Activated CD8-positive, alpha-beta memory T cell treated with anti-CD3 and anti-CD28 coated beads, Interleukin-2, amount 50 U/mL, for 4 hours (primary cell): ENCODE measurements at places on chromosomes 2 and 18.

DNA sequence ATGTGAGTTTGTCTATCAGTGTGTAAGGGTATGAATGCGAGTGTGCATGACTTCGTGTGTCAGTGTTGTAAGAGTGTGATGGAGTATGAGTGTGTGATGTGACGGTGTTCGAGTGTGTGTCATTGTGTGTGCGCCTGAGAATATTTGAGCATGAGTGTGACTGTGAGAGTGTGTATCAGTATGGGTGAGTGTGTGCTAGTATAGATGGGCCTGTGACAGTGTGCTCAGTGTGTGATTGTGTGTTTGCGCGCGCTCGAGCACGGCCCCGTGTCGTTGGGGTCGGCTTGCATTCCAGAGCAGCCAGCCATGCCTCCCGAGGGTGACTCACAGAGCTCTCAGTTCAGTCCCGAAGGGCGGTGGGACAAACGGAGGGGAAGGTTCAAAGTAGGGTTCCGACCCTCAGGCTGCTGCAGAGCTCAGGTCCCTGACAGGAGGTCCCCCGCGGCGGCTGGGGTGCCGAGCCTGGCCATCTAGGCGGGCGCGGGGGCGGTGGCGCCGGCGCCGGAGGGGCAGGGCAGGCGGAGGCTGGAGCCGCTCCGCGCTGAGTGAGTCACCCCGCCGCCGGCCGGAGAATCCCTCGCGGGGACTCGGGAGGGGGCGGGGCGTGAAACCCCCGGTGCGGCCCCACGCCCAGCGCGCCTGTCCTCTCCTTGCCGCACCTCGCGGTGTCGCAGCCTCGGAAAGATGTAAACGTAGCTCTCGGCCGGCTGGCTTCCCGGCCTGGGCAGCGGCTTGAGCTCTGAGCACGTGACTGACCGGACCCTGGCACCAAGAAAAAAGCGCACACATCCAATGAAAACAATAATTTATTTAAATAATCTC is 3.8 kb downstream of the DLX2 start:
- no peak for DNase-seq

- DNase-seq: no peak
Measured at GRCh38 chr2:191701029-191701428, 23.1 kb downstream of the NABP1 start.

GRCh38 chr2:216404010-216404618 is 8.2 kb upstream of the SMARCAL1 start:
- DNase-seq: peak; percentile 54

DNA sequence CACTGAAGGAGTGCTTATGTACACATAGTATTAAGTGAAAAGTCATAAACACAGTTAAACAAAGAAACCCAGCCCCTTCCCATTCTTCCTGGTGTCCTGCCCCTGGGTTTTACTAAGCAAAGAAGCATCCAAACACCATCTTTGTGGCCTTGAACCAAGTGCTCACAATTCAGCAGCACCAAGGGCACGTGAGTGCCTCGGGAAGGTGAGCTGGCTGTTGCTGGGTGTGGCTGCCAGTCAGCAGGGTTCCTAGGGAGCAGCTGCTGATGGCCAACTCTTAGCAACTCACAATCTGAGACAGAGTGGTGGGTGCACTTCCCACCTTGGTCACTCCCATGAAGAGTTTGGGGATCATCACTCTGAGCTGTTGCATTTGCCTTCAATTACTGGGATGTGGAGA is 97.7 kb upstream of the PGAP1 start:
- DNase-seq: no peak

GRCh38 chr2:226077031-226077430 is 677.5 kb downstream of the NYAP2 start:
- no peak for DNase-seq

DNA sequence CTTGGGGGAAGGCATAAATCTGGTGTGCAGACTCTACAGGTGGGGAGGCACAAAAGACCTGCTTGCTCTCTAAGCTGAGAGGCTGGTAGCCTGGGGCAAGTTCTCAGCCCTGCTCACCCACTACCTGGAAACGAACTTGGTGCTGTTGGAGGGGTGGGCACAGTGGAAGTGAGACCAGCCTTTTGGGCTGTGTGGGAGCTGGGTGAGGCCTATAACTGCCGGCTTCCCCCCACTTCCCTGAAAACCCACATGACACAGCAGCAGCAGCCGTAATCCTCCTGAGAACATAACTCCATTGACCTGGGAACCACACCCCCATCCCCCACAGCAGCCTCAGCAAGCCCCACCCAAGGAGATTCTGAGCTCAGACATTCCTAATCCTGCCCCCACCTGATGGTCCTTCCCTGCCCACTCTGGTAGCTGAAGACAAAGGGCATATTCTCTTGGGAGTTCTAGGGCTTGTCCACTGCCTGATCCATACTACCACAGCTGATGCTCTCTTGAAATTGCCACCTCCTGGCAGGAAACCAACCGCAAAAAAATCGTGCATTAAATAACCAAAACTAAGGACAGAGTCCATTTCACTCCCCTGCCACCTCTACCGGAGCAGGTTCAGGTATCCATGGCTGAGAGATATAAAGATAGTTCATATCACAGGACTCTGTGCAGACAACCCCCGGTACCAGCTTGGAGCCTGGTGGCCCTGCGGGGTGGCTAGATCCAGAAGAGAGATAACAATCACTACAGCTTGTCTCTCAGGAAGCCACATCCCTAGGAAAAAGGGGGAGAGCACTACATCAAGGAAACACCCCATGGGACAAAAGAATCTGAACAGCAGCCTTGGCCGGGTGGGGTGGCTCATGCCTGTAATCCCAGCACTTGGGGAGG is 178.1 kb downstream of the NDUFA10 start:
- DNase-seq: no peak

- no peak for DNase-seq
Measured at GRCh38 chr2:167127135-167127534, 238.9 kb downstream of the XIRP2 start.

DNA sequence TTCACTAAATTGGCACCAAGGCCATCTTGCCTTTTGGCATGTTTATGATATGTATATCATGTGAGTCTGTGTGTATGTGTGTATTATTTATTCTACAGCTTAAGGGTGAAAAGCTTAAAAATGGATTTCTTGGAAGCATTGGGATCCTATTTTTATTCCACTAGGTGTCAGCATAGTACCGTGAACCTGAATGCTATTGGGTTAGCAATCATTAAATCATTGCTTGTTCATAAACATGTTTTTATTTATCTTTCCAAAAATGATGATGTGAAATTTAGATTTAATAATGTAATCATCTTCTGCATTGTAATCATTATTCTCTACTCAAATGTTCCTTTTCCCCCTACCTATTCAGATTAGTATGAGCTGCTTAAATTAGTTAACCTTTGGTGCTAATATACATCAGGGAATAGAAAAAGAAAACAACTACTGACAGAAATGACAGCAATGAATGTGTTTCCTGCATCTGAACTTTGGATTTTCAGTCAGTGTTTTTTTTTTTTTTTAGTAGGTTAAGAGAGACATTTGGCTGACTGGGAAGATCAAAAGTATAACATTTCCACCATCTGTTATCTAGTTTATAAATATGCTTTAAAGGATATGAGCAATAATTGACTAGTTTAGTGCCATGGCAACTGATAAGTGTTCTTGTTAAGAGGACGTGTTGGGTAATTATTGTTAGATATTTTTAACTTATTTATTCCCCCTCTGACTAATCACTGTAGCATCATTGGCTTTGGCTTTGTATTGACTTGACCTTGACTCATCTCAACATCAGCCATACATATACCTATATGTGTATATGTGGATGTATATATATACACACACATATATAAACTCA is 14.1 kb upstream of the ZSWIM2 start:
- DNase-seq: no peak

DNA sequence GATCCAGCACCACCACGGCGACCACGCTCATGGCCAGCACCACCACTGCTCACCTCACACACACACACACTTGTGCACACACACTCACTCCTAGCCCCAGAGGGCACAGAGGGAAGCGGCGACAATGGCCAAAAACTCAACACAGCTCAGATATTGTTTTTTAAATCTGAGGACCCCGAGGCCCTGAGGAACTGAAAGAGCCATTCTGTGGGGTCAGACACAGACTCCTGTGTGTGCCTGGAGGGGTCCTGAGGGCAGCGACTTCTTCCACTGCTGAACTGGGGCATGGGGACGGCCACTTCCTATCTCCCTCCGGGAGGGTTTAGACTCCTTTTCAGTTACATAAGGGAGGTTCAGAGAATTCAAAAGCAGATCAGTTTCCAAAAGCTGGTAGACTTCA is 116.6 kb upstream of the PXDN start:
- DNase-seq: no peak

DNA sequence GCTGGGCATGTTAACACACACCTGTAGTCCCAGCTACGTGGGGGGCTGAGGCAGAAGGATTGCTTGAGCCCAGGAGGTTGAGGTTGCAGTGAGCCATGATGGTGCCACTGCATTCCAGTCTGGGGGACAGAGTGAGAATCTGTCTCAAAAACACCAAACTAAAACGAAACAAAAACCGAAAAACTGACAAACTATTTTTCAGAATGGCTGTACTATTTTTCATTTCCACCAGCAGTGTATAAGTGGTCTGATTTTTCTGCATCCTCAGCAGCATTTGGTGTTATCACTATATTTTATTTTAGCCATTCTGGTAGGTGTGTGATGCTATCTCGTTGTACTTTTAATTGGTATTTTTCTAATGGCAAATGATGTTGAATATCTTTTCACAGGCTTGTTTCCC is 95.2 kb downstream of the PDCL3 start:
- no peak for DNase-seq

- no peak for DNase-seq
Measured at GRCh38 chr2:19805266-19805665, 96.5 kb downstream of the TTC32 start.

- no peak for DNase-seq
Measured at GRCh38 chr2:219417374-219417773, 803 bp upstream of the DES start.

DNA sequence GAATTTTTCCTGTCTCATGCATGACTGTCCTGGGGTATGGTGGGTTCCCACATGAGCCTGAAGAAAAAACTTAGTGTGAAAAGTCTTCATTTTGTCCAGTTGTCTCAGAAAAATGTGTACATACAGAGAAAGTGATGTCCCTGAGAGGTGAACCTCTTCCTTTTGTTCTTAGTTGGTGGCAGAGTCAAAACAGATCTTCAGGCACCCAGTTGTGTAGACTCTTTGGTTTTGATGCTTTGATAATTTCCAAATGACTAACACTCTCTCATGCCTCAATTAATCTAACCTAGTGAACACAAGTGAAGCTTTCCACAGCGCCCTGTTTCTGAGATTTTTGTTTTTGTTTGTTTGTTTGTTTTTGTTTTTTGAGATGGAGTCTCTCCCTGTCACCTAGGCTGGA is 273.5 kb downstream of the PIK3C3 start:
- DNase-seq: no peak

DNA sequence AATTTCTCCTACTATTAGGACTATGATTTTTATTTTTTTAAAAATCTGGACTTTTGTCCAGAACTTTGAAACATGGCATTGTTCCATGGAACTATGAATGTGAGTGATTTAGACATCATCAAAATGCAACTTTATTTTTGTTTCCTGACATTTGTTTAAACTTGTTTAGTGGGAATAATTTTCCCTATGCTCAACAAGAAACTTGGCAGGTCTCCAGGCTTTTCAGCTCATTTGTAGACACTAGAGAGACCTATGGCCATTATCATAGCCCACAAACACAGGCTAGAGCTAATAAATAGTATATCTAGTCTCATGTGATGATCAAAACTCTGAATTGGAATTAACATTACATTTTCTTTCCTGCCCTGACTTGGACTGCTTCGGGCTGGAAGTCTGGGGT is 145.1 kb upstream of the CELF4 start:
- DNase-seq: no peak

GRCh38 chr18:21759836-21760235 is 19.2 kb downstream of the MIB1 start:
- DNase-seq: no peak

GRCh38 chr2:100416935-100417710 is at the start of gene CHST10:
CHST10 (minus strand) TSS chr2:100417668; CDS start chr2:100406675, 10,993 bp downstream.
- DNase-seq: peak; percentile 61

GRCh38 chr2:177334940-177335543 is 57.5 kb upstream of the AGPS start:
- no peak for DNase-seq

GRCh38 chr2:114068438-114068837 is 178.5 kb downstream of the ACTR3 start:
- no peak for DNase-seq

GRCh38 chr2:181054843-181055242 is 74.4 kb downstream of the UBE2E3 start:
- no peak for DNase-seq

GRCh38 chr2:27212626-27213471 is 781 bp upstream of the SLC5A6 start:
- DNase-seq: no peak

DNA sequence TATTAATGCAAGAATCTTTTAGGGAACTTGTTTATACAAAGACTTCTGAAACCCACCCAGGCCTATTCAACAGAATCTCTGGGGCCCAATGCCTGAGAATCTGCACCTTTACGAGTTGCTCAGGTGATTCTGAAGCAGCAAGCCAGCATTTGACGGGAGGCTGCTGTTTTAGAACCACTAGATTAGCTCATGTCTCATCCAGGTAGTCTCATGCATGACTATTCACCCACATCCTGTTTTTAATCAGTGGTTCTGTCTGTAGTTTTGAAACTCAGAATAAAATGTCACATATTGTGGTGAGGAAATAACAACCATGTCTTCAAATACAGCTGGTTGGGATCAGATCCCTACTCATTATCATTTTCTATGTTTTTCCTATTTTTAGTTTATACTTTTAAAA is 39.5 kb downstream of the CYTIP start:
- peak; percentile 62 for DNase-seq

GRCh38 chr2:60852282-60852860 is 29.0 kb upstream of the REL start:
- no peak for DNase-seq

- no peak for DNase-seq
Measured at GRCh38 chr18:45566025-45566740, 49.1 kb upstream of the SLC14A2 start.

- no peak for DNase-seq
Measured at GRCh38 chr2:26438526-26438925, 36.8 kb downstream of the DRC1 start.

DNA sequence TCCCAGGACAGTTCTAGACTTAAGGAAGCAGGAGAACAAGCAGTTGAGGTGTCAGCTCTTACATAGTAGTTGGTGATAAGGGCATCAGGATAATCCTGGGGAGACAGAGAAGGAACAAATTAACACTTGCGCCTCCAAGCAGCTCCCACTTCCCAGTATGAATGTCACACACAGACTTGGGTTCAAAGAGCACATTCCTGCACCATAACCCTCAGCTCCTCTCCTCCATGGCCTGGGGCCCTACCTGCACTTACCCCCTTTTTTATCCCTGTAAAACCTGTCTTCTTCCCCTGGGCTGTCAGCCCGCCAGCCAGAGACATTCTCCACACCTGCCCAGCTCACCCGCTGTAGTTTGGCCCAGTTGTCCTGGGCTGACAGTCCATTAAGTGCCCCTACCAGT is 3.9 kb upstream of the UCN start:
- no peak for DNase-seq

DNA sequence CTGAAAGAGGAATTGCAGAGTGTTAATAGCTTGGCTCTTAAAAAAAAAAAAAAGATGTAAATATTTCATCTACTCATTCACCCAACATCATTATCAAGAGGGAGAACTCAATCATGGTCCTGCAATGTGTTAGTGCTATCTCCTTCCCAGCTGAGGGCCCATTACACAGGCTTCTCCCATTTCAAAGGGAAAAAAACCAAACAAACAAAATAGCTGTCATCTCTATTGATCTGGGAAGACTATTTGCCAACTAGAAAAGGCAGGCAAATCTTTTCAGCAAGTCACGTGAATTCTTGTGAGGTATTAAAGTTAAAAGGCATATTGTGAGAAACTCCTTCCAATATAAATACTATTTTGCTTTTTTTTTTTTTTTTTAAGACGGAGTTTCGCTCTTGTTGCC is 194.3 kb downstream of the MYO1B start:
- DNase-seq: no peak
